CD8-positive, alpha-beta T cell (primary cell): ENCODE measurements at places on chromosomes 1 and 21. TPM values are rescaled to one million over a fixed set of nuclear protein-coding genes. Genes with fewer than 3 reads are reported as not detected.
A peak's percentile ranks its signal among the peaks of the same experiment; 100 is the strongest.

DNTTIP2 gene
- total RNA-seq = 130 TPM

DNA sequence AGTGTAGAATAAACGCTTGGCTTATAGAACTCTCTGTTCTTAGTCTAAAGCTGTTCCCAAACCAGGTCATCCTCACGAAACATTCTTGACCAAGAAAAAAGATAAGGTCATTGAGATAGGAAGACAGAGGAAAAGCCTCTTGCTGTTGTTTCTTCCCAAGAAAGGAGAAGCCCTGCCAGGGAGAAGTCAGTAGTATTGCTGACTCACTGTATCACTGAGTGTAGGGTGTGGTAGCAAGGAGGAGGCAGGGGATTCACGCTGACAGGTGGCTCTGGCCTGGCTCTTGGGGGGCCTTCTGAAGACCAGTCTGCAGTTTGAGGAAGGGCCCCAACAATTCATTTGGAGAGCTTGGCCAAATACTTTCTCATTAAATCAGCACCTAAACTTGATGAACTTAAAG is 97.8 kb downstream of the CD247 start:
- no peak for DNase-seq

TSSK3 gene
- total RNA-seq = 0.22 TPM

CACNA1E gene
- not detected for total RNA-seq

- no peak for DNase-seq
Measured at GRCh38 chr1:37325010-37325409, 149.4 kb upstream of the ZC3H12A start.

GRCh38 chr1:162305969-162306368 is 70.7 kb downstream of the SPATA46 start:
- DNase-seq = no peak

DNA sequence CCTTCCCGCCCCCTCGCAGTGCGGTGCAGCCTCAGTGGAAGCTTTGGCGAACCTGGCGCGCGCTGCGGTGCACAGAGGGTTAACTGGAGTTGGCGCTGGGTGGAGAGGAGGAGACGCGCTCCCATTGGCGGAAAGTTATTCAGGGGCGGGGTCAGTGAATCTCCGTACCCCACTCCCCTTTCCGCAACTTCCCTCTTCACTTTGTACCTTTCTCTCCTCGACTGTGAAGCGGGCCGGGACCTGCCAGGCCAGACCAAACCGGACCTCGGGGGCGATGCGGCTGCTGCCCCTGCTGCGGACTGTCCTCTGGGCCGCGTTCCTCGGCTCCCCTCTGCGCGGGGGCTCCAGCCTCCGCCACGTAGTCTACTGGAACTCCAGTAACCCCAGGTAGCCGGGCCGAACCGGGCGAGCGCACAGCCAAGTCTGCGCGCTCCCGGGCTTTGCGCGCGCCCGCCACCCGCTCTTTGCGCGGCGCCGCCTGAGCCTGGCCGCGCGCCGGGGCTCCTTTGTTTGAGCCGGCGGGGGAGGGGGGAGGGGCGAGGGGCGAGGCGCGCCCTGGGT is at the start of gene EFNA4:
Gene EFNA4, plus strand, starts transcription at position 191 of the 561 bp plus-strand sequence. Its CDS starts 84 bp downstream, at position 275.
- peak; percentile 72 for DNase-seq

- DNase-seq = no peak
Measured at GRCh38 chr21:42594616-42595282, 58.7 kb upstream of the PDE9A start.

TRMT1L gene
- 5.1 TPM for total RNA-seq

DNA sequence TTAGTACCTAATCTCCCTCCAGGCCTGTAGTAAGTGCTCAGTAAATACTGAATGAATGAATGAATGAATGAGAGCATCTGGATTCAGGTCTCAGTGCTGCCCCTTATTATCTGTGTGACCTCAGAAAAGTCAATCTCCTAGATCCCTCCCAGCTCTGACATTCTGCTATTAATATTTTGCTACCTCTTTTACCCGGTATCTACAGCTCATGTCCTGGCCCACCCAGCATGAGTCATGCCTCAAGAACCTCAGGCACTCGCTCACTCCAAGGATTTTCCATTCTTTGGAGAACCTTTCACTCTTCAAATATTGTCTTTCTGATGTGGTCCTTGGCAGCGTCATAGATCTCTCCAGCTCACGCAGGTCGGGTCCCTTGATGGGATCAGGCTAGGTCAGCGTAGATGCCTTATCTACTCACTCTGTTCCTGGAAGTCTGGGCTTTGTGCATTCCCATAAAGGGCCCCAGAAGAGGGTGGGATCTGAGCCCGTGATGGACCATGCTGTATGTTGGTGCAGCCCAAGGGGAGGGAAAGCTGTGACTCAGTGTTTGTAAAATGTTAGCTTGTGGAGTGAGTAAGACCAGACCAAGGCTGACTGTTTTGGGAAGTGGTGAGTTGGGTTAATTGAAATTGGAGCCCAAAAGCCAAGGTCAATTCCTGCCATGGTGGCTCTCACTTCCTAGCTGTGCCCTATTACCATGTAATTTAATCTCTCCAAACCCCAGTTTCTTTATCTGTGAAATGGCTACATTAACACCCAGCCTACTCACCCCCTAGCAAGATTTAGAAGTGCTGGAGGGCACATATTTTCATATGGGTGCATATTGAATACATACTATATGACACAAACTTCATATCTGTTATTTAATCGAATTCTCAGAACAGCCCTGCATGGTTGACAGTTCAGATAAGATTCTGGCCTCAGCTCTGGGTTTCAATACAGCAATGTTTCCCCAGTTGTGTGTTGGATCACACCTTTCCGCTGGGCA is 214.1 kb upstream of the USP24 start:
- DNase-seq = no peak

DNA sequence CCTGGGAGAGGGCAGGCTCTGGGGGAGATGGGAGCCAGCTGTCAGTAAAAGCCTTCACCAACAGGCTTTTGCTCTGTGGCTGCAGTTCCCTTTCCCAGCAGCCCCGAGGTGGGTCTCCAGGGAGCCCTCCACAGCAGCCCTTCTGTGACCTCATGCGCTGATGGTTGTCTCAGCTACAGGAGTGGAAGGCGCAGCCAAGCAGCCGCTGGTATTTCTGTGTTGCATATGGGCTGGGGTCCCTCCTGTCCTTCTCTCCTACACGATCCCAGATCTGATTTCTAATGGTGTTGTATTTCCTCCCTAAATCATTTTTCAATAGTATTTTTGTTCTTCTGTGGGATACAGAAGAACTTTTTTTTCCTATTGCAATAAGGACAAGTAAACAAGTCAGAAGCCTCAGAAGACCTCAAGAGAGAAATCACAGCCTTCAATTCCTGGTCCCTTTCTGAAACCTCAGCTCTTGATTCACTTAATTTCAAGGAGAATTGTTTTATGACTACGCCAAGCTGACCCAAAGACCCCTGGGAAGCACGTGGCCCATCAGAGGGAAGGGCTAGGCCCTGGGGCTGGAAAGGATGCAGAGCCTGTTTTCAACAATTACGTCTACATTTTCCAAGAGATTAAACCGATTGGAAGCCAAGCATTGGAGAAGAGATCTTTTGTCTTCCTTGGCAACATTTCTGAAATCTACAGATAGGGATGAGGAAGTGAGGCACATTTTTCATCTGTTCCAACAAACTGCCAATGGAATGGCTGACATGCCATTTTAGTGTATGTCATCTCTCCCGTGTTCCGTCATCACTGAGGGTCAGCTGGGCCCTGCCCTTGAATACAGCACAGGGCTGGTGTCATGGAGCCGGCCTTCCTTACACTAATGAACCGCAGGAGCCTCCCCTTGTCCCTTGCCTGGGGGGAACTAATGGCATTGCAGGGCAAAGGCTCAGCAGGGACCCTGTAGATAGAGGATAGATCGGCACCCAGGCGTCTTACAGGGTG is 42.0 kb upstream of the SCCPDH start:
- no peak for DNase-seq

DNA sequence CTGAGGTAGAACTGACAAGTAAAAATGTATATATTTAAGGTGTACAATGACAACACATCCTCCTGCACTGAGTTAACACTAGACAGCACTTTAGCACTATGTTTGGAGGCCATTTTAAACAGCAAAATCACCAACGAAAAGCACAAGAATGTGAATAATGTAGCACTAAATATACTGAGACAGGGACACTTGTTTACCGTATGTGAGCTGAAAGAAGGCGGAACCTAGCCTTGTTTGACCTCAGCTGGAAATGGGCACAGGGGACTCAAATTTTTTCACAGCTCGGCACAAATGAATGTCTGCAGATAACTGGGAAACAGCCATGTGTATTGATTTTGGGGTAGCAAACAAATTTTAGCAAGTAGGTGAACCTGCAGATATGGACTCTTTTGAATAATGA is 18.0 kb upstream of the ATG4C start:
- DNase-seq = no peak

GRCh38 chr1:212669600-212669999 is 30.0 kb downstream of the BATF3 start:
- no peak for DNase-seq

- DNase-seq = no peak
Measured at GRCh38 chr1:12034381-12034801, 15.1 kb downstream of the MIIP start.

GRCh38 chr1:198267921-198268320 is 111.1 kb downstream of the NEK7 start:
- DNase-seq = no peak

- DNase-seq = no peak
Measured at GRCh38 chr1:228785366-228786330, 50.4 kb downstream of the RHOU start.

DNA sequence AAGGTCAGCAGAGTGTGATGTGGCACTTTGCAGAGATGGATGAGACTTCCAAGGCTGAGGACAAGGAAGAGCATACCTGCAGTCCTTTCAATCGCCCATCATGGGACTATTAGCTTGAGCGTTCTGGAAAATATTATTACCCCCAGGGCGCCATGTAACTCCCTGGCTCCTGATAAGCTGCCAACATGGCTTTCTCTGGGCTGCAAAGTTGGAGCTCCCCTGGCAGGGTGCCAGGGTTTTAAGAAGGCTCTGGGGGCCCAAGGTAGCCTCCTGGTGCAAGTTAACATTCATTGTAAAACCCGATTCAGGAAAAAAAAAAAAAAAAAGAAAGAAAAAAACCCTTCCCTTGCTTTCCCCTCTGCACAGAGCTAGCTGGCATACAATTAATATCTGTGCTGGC is 196.7 kb downstream of the PBX1 start:
- no peak for DNase-seq

- DNase-seq = peak; percentile 27
Measured at GRCh38 chr21:35801391-35801790, 258.9 kb downstream of the SETD4 start.

KPNA6 gene
- 51.7 TPM for total RNA-seq

GRCh38 chr1:56920591-56921001 is 45.2 kb downstream of the C8B start:
- DNase-seq = no peak
